NCI-H345 (cell line): ENCODE measurements at places on chromosomes 7 and 10.
A peak's percentile ranks its signal among the peaks of the same experiment; 100 is the strongest.

DNA sequence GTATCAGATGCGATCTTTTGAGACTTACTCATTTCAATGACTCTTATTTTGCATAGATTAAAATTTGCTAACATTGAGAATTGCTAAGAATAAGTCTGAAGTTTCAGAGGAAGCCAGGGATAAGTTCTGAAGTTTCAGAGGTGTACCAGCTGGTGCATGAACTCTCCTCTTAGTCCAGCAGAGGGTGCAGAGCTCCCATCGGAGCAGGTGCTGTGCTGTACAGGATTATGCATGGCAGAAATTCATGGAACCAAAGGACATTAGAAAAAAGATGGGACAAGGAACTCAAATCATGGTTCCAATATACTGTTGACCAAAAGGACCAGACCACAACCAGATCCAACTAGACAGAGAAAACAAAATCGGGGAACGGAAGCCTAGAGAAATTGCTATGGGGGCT lies 41.9 kb downstream of the MGAM2 start:
- DNase-seq: peak; percentile 41

DNA sequence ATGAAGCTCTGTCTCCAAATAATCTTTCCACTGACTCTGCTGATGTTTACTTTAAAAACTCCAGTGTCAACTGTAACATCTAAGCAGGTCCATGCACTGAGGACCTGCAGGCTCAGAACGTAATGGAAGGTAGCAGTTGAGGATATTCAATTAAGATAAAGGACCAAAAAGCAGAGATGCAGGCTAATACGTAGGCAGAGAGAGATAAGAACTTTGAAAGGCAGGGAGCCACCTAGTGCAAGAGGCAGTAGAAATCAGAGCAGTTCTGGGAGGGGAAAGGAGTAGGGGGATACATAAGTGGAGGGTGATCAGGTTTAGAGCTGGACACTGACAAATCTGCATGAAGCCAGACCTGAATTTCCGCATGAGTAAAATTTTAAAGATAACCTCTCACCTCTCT lies 114.5 kb upstream of the POM121L12 start:
- no peak for DNase-seq

GRCh38 chr7:102841290-102841689 lies 71.5 kb upstream of the LRRC17 start:
- no peak for DNase-seq

DNA sequence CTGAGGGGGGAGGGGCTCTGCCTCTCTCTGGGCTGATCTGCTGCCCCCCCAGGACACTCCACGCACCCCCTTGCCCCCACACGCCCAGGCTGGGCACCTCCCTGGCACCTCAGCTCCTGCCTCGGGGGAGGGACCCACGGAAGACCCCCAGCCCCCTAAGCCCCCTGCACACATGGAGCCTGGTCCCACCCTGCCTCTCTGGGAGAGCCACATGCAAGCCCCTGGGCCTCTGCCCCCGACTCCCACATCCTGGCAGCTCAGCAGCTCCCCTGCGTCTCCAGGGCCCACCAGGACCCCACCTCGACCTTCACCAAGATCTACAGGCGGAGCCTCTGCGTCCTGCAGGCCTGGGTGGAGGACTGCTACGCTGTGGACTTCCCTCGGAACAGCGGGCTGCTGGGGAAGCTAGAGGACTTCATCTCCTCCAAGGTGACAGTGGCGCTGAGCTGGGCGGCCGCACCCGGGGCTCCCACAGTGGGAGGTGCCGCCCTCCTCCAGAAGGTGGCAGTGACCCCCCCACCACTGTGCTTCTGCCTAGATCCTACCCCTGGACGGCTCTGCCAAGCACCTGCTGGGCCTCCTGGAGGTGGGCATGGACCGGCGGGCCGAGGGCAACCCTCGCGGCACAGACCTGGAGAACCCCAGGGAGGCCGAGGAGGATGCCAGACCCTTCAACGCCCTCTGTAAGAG lies 18.7 kb upstream of the UTF1 start:
- DNase-seq: no peak

- no peak for DNase-seq
Observed at GRCh38 chr7:138000081-138000701, 1.7 kb downstream of the CREB3L2 start.

DNA sequence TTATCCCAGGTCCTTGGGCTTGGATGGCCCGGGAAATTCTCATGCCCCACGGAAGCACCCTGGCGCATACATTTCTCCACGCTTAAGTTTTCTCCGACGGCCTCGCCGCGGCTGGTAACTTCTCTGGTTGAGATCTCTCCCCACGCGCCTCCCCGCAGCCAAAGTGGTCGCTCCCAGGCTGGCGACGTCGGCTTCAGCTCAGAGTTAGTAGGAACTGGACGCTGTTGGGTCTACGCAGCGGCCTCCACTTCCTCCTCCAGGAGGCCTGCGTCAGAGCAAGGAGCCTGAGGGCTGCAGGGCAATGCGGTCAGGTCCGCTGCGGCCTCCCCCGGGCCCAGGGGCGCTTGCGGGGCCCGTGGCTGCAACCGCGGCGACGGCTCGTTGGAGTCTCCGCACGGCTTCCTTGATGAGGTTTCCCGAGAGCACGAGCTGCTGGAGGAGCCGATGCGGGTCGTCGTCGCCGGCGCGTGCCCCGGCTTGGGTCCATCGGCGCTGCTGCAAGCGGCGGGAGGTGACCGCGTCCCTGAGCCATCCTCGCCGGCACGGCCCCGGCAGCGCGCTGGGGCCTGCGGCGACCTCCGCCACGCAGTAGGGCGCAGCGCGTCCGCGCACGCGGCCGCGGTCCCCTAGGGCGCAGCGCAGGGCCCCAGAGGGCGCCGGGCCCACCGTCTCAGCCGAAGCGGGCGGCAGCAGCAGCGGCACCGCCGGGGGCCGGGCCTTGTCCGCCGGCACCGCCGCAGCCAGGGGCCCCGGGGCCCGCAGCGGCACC lies 744 bp downstream of the FRAT2 start:
- DNase-seq: no peak

DNA sequence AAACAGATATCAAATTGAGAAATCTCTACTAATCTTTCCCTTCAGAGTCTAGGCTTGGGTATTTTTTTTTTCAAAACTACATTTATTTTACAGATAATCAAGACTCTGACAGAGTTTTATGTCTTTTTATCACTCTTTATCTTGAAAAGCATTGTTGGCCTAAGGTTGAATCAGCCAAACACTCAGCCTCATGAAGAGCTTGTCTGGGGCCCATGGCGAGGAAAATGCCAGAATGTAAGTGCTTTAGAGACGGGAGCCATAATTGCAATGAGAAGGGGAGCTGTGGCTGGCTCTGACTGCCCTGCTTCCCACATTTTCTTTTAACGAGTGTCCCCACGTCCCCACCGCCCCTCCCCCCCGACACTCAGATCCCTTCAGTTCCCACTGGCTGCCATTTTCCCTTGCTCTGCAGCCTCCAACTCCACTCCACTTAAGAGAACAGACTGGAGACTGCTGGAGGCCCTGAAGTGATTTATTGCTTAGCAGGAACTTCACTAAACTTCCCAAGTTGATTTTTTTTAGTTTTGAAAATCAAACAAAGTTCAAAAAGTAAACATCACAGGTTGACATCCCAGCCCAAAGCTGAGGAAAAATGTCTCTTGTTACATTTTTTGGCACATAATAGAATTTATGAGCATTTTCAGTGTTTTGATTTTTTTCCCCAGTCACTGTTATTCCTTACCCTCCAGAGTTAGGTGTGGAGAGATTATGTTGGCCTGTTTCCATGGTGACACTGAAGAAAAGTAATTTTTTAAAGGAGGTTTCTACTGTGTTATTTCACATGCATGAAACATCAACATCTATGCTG lies 637.5 kb upstream of the GALNT17 start:
- DNase-seq: no peak

DNA sequence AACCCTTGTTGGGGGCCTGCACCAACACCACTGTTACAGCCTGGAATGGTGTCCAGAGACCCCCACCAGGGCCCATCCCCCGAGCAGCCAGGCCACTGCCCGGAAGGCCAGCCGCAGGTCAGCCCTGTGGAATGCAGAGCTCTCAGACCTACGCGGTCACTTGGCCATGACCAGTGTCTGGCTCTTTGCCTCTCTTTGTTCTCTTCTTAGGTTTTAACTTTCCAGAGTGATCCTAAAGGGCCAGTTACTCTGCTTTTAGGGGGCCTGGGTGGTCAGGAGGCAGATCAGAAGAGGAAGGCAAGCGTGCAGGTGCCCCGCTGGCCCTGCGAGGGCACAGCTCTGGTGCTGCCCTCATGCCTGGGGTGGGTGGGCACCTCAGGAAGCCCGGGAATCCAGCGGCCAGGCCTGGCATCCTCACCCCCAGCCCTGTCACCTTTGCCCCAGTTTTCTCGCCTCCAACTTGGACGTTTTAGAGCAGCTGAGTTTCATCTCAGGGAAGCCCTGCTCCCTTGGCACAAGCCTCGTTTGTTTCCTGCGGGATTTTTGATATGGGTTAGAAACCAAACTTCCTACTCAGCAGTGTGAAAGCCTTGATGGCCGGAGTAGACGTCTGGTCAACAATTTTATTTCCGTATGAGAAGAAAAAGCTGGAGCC lies 62.5 kb upstream of the CHST15 start:
- DNase-seq: no peak

DNA sequence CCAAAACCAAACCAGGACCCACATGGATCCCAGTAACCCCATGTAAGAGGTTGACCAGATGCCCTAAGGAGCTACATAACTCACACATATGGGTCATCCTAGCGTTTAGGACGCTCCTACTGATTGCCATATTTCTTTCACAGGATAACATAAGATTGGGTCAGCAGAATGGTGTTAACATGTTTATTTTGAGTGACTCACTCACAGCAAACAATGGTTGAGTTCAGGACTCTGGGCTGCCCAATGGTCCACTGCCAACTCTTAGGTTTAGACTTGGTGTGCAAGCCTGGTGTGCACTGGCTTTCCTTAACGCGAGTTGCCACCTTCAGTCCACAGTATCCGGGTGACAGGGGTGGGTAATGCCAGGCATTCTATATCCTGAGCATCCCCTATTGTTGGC lies 211.5 kb downstream of the GPAM start:
- DNase-seq: no peak

DNA sequence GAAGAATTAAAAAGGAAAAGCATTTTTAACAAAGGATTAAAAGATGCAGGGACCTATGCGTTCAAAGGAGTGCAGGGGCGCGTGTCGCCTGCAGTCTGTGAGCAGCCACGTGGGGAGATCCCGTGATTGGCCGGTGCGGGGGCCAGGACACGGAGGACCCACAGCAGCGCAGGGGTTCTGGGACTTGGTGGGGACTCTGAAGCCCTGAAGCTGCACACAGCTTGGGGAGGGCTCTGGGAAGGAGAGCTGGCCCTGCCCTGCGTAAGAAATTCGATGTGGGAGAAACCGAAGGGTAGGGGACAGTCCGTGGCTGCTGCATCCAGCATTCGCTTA lies 268.1 kb downstream of the KLF6 start:
- DNase-seq: no peak

DNA sequence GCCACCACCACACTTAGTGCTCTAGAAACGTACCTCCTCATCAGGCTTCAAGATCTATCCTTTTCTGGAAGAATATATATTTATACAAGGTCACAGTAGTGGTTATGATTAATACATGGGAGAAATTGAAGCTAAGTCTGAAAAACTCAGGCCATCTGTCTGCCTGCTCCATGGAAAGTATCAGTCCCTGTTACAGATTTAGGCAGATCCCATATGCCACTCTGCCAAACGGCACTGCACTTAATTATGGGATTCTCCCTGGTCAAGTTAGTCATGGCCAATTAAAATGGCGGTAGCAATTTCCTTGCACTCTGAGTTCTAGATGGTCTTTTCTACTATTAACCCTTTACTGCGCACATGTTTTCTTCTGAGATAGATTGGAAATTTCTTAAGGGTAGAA lies 740.0 kb downstream of the SUGCT start:
- DNase-seq: no peak

DNA sequence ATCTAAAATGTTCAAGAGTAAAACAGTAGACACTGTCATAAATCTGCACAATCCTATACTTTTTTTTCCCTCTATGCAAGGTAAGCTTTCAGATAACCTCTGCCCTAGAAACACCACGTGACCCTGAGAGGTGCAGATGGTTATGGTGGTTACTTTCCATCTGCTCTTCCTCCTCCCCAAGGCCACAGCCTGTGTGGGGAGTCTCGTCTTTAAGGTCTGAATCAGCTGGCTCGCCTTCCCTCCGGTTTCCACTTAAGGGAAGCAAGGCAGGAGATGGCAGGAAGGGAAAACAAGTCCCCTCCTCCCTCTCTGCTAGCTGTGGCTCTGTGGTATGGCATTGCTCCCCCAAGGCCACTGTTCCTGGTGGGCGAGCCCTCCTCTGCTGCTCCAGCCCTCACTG lies 181.8 kb downstream of the GLI3 start:
- DNase-seq: no peak

DNA sequence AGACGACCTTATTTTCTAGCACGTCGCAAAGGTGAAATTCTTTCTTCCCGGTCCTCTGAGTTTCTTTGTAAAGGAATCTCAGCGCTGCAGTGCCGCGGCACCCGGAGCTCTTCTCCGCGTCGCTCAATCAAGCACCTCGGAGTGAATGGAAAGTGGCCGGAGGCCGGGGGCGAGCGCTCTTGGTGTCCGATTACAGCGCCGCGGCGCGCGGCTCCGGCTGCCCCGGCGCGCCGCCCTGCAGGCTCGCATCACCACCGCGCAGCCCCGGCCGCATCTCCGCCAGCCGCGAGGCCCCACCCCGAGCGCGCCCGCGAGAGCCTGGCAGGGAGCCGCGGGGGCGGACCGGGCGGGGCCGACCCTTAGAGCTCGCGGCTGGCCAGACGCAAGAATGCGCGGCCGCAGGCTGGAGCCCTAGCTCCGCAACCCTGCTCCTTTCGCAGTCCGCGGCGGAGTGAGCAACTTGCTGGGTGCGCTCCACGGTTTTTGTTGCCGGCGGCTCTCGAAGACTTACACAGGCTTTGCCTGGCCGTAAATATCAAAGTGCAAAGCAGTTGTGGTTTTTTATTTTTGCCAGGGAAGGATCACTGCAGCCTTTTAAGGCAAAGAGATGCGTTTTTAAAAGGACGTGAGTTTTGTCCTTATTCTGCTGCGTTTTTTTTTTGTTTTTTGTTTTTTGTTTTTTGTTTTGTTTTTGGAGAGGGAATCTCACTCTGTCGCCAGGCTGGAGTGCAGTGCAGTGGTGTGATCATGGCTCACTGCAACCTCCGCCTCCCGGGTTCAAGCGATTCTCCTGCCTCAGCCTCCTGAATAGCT lies at the start of gene SEMA3C:
Gene SEMA3C, minus strand, starts transcription at position 143 of the 813 bp plus-strand sequence. CDS start 2,270 bp downstream, outside the sequence.
- peak; percentile 83 for DNase-seq

DNA sequence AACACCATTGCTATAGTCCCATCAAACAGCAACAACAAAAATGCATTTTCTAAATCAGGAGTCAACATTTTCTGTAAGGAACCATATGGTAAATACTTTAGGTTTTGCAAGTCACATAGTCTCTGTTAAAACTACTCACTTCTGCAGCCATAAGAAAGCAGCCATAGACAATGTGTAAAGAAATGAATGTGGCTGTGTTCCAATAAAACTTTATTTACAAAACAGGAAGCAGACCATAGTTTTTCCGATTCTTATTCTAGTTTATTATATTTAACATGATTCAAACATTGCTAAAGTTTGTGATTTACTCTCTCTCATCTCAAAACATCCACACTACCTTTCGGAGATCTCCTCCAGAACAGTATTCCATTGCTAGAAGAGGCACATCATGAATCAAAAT lies 6.9 kb downstream of the CHUK start:
- DNase-seq: no peak
